NCI-H345 (cell line): ENCODE measurements at places on chromosomes 12 and 14.

DNA sequence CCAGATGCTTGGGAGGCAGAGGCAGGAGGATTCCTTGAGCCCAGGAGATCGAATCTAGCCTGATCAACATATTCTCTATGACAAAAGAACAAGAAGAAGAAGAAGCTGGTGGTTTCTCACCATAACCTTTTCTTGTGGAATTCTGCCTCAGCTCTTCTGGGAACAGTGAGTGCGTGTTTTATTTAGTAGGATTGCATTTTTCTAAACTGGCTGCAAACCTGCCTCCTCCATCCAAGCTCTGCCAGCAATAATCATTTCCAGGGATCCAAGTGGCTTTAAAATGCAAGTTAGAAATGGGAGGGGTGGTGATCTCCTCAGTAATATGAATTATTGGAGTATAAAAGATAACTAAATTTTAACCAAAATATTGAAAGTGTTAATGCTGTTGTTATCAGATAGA is 46.1 kb upstream of the MMP17 start:
- no peak for DNase-seq

- DNase-seq = no peak
These were observed 171.3 kb upstream of the NTF3 start for GRCh38 chr12:5260591-5261086.

GRCh38 chr12:43241986-43242385 is 310.0 kb downstream of the ADAMTS20 start:
- DNase-seq = no peak

DNA sequence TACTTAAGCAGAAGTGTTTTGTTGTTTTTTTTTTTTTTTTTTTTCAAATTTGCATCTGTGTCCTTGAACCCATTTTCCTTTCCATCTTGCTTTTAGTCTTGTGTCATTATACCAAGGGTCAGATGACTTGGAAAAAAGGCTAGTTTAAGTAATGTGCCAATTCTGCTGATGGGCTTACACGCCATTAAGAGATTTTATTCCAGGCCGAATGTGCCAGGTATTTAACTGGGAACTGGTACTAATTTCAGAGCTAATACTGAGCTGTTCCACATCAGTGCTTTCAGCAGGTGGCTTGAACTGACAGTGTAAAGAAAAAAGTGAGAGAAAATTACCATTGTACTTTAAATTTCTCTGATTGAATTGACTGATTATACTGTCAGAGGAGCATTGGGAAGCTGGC is 224.9 kb downstream of the NPAS3 start:
- DNase-seq = no peak

- DNase-seq = no peak
These were observed 73.1 kb upstream of the GPR68 start for GRCh38 chr14:91317381-91318308.

GRCh38 chr14:31837031-31837430 is 240.1 kb upstream of the ARHGAP5 start:
- DNase-seq = no peak
